Right lobe of liver (tissue), 6 donors: ENCODE measurements at places on chromosomes 6 and 20.

GRCh38 chr6:36034441-36034840 lies 6.8 kb downstream of the MAPK14 start:
- H3K4me1 ChIP-seq = no peaks in the 10 kb centered on the region
- H3K36me3 ChIP-seq = no peaks in the 10 kb centered on the region
- no peaks in the 10 kb centered on the region for H3K27me3 ChIP-seq

DNA sequence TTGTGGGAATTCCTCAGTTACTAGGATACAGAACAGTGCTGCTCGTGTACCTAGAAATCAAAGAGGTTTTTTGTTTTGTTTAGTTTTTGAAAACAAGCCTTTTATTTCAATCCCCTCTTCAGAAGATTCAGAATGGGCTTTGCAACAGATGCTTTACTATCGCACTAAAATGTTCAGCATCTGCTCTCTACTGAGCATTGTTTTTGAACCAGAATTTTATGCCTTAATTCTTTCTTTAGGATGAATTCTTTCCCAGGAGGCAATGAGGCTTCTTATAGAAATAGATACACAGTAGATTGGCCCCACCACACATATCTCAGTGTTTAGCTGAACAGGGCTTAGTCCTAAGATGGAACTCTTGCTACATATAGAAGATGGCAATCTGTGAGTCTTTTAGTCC lies 95.9 kb upstream of the SPACA1 start:
- no peak overlapping the region for H3K27ac ChIP-seq
- no peaks in the 10 kb centered on the region for H3K4me1 ChIP-seq
- H3K36me3 ChIP-seq = no peaks in the 10 kb centered on the region

- H3K4me3 ChIP-seq = peak overlapping the region; percentile 37
- no peaks in the 10 kb centered on the region for H3K36me3 ChIP-seq
- peak; percentile 61 for DNase-seq
- no peak overlapping the region for H3K27ac ChIP-seq
These were observed 125.2 kb upstream of the RALGAPA2 start for GRCh38 chr20:20837574-20838021.

GRCh38 chr20:6994452-6994851 lies 227.0 kb downstream of the BMP2 start:
- H3K27ac ChIP-seq = no peak overlapping the region
- no peaks in the 10 kb centered on the region for H3K4me1 ChIP-seq
- DNase-seq = no peak
- H3K27me3 ChIP-seq = no peaks in the 10 kb centered on the region
